ENCODE measurements at places on chromosomes 2 and 18. TPM values are rescaled to one million over a fixed set of nuclear protein-coding genes. Genes with fewer than 3 reads are reported as not detected.

Gene MC2R
- not detected for total RNA-seq

DNA sequence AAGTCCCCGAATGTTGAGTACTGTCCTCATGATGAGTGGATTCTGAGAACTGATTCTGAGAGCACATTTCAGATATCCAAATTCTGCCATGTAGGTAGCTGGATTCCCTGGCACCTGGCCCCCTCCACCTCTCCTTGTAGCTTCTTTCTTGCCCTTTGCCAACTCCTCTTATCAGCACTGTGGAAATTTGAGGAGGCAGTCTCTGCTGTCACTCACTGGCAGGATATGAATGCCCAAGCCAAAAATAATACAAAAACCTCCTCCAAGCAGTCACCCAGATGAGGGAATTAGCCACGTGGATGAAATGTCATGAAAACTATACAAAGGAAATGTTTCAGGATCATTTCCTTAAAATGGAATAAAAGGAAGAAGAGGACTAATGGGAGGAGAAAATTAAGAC, 276.8 kb downstream of the SETBP1 start:
- no peak for DNase-seq

DNA sequence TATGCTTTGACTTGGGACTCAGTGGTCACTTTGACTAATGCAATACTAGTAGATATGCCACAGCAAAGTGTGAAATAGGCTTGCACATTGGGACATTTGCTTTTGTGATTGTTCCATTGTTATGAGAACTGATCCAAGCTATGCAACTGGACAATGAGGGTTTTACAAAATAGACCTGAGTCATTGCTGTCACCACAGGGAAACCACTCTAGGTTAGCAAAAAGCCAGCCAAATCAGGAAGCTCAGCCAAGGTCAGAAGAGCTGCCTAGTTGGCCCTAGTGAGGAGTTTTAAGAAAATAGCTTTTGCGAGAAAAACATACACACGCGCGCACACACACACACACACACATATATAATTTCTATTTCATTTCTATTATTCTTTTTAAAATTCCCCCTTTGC, 452.4 kb upstream of the CDH7 start:
- no peak for DNase-seq

GRCh38 chr18:50719471-50720324, 100.1 kb downstream of the MRO start:
- DNase-seq, result no peak

Gene TUBA4B
- total RNA-seq, result not detected

All from Right ventricle myocardium inferior (tissue), 1 donor.